IMR-90 (cell line): ENCODE measurements at places on chromosomes 1 and 21. TPM values are rescaled to one million over a fixed set of nuclear protein-coding genes. Genes with fewer than 3 reads are reported as not detected.

- no peak for DNase-seq
Observed at GRCh38 chr1:194717334-194717733, 1530.9 kb upstream of the B3GALT2 start.

DNA sequence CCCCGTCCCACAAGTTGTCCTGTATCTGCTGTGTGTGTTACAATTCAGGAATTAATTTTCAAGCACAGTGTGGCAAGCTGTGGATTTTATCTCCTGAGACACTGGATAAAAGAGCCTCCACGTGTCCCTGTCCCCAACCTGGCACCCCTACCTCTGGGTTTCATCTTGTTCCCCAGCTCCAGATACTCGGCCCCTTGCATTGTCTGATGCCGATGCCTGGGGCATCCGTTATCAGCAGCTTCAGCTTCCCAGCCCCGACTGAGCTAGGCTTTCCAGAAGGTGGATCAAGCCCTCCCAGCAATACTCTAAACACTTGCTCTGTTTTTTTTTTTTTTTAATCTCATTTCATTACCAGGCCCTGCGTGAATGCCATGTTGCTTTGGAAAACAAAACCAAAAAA is 159.4 kb downstream of the PLXNA2 start:
- no peak for DNase-seq

GRCh38 chr1:244876228-244876910 is 12.0 kb upstream of the HNRNPU start:
- DNase-seq, result no peak

DNA sequence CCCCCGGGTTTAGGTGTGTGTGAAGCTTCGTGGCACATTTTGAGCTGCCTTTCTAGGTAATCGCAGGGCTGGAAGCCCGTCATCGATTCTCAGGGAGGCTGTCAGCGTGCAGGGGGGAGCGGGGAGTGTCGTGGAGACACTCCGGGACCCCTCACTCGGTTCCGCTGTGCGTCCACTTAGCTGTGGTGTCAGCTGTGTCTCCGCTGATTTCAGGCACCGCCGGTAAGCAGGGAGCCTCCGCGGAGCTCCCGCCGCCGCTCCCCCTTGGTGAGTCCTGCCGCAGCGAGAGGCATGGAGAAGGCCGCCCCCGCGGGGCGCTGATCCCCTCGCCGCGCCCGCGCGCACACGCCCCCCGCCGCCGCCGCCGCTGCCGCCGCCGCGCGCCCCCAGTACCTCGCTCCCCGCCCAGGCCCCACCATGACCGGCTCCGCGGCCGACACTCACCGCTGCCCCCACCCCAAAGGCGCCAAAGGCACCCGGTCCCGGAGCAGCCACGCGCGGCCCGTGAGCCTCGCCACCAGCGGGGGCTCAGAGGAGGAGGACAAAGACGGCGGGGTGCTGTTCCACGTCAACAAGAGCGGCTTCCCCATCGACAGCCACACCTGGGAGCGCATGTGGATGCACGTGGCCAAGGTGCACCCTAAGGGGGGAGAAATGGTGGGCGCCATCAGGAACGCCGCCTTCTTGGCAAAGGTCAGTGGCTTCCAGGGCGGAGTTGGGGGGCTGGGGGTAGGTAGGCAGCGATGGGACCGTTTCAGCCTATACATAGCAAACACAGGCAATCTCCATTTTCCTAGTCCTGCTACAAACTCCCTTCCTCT is 995 bp downstream of the VASH2 start:
- DNase-seq, result no peak

The ACTN2 gene
- total RNA-seq, result under 0.01 TPM in 2 replicates

DNA sequence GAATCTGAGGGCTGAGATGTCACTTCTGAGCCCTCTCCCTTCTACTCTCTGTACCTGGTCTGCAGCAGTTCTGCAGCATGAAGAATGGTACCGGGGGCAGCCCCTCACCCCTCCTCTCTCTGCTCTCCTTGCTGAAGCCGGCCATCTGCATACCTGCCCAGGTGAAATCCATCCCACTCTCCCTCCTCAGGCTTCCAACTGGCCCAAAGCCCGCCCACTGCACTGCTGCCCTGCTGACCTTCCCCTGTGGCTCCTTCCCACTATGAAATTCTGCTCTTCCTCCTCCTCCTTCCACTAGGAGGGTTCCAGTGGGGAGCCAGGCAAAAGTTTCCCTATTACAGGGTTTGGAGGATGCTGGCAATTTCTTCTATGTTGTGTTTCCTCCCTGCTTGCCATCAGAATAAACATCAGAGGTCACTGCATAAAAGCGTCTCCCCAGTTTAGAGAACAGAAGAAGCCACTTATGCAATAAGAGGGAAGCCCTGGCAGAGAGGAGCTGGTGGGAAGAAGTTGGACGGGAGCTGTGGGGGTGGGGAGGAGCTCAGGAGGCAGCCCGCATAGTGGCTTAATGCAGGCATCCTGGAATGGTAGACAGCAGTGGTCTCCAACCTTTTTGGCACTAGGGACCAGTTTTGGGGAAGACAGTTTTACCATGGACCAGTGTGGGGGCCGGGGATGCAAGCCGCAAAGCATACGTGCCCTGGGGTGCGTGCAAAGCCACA is 30.3 kb downstream of the TMCO4 start:
- no peak for DNase-seq

- no peak for DNase-seq
Observed at GRCh38 chr1:41689139-41689538, 204.7 kb upstream of the EDN2 start.

DNA sequence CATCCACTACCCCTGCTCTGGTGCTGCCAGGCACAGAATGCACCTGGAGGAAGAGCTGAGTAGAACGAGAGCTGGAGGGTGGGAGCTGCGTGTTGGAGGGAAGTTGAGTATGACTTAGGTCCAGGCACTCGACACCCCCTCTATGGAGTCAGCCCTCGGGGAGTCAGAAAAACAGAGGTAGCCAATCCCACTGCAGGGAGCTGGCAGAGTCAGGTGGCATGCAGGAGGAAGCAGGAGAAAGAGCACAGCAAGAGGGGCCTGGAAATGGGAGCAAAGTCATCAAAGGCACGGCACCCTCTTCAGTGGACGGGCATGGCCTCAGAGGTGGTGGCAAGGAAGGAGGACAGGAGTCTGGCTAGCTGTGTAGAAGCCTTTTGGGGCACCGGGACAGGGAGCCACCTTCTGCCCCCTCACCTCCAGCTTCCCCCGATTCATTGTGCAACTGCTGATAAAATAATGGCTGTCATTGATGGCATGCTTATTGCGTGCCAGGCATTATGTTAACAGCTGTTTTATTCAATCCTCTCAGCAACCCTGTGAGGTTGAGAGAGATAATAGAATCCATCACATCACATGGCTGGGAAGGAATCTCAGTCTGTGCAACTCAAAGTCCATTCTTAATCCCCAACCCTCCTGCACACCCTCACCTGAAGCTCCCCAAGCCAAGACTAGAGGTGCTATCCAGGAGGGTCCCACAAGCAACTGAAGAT is 42.0 kb downstream of the C1orf198 start:
- DNase-seq, result no peak

GRCh38 chr1:42282024-42282579 is 52.9 kb downstream of the FOXJ3 start:
- peak; percentile 65 for DNase-seq

The SPRR2G gene
- not detected in 2 replicates for total RNA-seq

DNA sequence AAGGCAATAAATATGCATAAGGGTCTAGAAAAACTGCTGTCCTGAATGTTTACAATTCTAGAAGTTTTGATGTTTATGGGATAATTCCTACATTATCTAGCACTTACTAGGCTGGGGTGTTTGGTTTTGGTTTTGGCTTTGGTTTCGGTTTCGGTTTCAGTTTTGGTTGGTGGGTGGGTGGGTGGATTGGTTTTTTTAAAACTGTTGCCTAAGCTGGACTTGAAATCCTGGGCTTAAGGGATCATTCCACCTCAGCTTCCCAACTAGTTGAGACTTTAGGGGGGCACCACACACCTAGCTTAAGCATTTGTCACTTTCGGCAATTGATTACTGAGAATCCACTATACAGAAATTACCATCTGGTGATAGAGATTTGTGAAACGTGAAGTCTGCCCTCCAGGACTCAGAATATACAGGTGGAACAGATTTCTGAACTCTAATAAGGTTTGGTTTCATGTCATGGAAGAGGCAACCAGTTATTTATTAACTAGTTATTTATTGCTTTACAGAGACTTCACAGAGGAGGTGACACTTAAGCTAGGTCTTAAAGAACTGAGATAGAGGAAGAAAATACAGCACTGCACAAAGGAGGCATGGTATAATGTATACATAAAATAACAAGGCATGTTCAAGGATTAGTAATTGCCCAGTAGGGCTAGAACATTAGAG is 69.6 kb downstream of the PIK3R3 start:
- DNase-seq, result peak; percentile 22

The LIN28A gene
- not detected in 2 replicates for total RNA-seq

DNA sequence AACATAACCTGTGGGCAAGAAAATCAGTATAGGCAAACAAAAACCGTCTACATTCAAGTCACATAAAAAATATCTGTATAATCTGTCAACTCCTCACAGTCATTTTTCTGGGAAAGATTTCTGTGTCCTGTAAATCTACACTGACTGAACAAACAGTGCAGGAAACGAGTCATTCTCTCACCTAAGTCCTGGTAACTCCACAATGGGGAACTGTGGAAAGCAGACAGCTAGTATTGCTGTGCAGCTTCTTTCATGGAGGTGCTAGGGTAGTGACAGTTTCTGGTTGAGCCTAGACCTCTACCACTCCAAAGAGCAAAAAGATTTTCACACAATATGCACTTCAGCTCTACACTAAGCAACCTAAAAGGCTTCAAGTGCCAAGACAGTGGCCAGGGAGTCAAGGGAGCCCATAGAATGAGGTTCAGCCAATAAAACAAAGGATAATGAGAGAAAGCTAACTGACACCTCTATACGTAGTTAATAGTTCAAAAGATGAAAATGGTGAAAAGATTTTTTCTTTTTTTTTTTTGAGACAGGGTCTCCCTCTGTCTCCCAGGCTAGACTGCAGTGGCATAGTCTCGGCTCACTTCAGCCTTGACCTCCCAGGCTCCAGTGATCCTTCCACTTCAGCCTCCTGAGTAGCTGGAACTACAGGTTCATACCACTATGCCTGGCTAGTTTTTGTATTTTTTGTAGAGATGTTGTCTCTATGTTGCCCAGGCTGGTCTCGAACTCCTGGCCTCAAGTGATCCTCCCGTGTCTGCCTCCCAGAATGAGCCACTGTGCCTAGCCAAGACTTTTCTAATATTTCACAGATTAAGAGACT is 5.5 kb downstream of the PTP4A2 start:
- DNase-seq, result peak; percentile 41

DNA sequence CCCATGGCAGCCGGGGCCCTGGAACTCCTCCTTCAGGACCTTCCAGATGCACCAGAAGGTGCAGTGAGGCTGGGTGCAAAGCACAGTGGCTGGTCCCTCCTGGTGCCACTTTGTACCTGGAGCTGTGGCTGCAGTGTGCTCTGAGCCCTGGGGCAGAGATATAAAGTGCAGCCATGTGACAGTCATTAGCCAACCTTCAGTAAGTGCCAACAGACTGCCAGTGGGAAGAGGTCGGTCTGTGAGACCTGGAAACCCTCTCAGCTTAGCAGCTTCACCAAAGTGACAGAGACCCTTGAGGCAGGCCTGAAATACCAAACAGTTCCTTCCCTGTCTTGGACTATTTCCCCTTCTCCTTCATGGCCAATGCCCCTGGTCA is 26.7 kb upstream of the NGF start:
- no peak for DNase-seq

GRCh38 chr1:99600782-99601181 is 45.1 kb upstream of the PALMD start:
- no peak for DNase-seq

DNA sequence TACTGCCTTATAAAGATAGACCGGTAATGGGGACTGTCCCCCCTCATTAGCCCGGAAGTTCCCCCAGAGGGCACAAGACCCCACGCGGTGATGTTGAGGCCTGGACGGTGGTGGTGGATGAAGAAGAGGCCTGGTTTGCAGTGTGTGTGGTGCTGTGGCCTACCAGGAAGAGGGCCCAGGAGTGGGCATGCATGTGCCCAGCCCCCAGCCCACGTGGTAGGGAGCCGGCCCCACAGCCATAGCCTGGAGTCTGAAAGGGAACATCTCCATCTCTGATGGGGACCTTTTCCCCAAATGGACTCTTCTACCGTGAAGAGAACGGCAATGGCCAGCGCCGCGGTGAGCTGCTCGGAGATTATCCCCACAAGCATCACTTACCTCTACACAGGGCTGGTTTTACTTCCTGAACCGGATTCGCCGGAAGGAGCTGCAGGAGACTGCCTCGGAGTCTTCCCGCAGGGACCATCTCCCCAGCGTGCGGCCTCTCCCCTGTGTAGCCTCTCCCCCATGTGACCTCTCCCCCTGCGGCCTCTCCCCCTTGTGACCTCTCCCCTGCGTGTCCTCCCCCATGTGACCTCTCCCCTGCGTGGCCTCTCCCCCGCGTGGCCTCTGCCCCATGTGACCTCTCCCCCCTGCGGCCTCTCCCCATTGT is 20.6 kb downstream of the RRP1 start:
- no peak for DNase-seq

The RGL1 gene
- total RNA-seq, result 7.5 TPM in 2 replicates

DNA sequence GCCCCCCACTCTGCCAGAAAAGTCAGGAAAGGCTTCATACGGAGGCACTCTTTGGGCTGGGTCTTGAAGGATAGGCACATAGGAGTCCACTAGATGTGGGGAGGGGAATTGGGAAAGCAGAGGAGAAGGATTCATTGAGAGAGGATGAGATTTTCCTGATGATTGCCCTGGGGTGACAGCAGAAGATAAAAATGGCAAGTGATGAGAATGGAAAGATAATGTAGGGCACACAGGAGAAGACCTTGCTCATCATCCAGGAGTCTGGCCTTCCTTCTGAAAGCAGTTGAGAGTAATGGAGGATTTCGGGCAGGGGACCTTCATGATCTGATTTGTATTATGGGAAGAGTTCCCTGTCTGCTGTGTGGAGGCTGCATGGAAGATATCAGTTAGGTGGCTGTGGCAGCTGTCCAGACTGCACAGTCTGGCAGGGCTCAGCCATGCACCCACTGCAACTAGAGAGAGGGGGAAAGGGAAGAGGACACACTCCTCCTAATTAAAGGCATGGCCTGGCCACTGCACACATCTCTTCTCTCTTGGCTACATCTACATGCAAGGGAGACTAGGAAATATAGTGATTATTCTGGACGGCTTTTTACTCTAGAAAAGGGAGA is 9.6 kb upstream of the FABP3 start:
- no peak for DNase-seq

GRCh38 chr1:230079199-230080024 is 12.4 kb downstream of the GALNT2 start:
- DNase-seq, result no peak
